ENCODE measurements at places on chromosomes 13 and 19.

DNA sequence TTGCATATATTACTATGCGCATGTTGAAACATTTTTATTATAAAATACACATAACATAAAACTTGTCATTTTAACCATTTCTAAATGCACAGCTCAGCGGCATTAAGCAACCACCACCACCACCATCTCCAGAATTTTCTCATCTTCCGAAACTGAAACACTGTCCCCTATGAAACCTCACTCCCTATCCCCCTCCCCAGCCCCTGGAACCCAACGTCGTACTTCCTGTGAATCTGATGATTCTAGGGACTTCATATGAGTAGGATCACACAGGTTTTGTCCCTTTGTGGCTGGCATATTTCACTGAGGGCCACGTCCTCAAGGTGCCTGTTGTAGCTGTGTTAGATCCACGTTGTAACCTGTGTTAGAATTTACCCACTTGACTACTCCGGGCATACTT lies 716 bp upstream of the MAP2K2 start:
- DNase-seq: no peak

DNA sequence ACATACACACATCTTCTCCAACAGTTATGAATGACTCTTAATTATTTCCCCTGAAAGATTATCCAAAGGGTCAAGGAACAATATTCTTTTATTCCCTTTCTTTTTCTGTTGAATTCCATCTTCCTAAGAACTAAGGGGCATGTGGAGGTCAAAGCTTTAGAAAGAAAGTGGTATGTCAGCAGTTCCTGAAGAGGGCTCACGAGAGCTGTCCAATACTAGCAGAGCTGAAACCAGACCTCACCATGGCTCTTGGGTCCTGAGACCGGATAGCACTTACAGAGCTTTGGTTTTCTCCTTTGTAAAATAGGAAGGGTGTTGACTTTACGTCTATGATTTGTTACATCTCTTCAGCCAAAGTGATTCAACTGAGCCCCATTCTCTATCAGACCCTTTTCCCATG lies 109.8 kb upstream of the FREM2 start:
- DNase-seq: no peak

DNA sequence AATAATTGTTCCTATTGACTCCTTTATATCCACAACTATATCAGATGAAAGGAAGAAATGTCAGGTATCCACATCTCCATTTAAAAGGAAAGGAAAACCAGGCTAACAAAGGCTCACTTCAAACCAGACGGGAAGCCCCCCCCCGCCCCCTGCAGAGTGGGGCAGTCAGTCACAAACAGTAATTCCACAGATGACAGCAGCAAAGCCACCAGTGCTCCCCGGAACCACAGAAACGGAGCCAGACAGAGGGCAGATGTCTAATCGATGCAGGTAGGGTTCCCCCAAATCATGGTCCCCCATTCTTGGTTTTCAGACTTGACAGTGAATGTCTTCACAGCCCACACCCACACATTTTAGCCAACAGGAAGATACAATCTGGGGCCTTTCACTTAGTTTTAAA lies 100.8 kb downstream of the STK24 start:
- peak; percentile 11 for DNase-seq

DNA sequence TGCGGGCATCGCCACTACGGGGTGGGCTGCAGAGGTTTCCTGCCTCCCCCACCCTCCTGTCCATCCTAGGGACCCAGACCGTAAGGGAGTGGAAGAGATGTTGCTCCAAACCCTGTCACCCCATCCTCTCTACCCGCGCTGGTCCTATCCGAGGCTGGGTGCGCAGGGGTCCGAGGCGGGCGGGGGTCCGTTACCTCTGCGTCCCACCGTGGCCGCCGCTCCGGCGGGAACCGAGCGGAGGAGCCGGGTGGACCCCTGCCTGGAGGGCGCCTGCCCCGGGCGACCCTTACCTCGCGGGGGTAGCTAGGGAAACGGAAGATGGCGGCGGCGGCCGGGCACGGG lies at the start of gene DGKH:
DGKH (plus strand) TSS at position 307 of the 342 bp plus-strand sequence. CDS start 126 bp downstream, outside the sequence.
- no peak for DNase-seq

GRCh38 chr13:45751885-45752284 lies 49.8 kb downstream of the CBY2 start:
- DNase-seq: no peak

DNA sequence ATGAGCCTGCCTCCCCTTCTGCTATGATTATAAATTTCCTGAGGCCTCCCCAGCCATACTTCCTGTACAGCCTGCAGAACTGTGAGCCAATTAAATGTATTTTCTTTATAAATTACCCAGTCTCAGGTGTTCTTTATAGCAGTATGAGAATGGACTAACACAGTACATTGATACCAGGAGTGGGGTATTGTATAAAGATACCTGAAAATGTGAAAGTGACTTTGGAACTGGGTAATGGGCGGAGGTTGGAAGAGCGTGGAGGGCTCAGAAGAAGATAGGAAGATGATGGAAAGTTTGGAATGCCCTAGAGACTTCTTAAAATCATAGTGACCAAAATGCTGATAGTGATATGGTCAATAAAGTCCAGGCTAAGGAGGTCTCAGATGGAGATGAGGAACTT lies 32.8 kb downstream of the NEK5 start:
- DNase-seq: no peak

GRCh38 chr19:36847968-36848367 lies 2.7 kb upstream of the ZNF345 start:
- DNase-seq: no peak

GRCh38 chr13:107838588-107839161 lies 376.7 kb downstream of the LIG4 start:
- no peak for DNase-seq

DNA sequence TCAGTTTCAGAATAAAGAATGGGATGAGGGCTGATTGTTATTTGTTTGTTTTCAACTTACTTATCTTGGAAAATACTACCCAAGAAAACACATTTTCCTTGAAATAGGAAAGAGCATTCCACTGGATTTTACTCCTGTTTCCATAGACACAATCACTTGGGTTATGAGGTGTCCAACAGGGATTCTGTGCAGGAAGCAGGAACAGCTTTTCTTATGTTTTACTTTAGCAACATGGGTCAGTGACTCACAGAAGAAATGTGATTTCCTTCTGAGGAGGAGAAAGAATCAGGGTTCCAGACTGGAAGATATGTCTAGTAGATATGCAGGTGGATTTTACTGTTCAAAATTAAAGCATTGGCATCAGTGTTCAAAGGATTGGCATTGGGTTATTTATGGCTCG lies 180.8 kb upstream of the GPC6 start:
- DNase-seq: no peak

GRCh38 chr13:111941845-111942447 lies 125.0 kb upstream of the SOX1 start:
- DNase-seq: no peak

- DNase-seq: no peak
Measured at GRCh38 chr13:51000571-51001260, 91.1 kb downstream of the RNASEH2B start.

GRCh38 chr19:1214862-1215731 lies 9.5 kb downstream of the STK11 start:
- DNase-seq: no peak

GRCh38 chr13:61722119-61722518 lies 306.5 kb upstream of the PCDH20 start:
- DNase-seq: no peak

DNA sequence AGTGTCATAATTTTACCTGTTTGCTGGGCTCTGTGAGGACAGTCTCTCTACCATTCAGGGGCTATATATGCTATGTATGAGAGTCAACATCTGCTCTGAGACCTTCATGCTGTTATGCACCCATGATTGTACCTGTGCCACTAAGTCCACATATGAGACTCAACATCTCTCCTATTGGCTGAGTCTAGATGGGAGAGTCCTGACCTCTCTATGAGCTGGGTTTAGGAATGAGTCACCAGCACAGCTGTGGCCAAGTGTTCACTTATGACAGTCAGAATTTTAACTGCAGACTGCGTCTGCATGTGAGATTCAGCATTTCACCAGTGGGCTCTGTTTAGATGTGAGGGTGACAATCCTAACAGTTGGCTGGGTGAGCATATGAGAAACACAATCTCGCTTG lies 49.5 kb downstream of the ZNF729 start:
- DNase-seq: no peak

- DNase-seq: no peak
Measured at GRCh38 chr13:35198613-35199200, 256.6 kb downstream of the NBEA start.

DNA sequence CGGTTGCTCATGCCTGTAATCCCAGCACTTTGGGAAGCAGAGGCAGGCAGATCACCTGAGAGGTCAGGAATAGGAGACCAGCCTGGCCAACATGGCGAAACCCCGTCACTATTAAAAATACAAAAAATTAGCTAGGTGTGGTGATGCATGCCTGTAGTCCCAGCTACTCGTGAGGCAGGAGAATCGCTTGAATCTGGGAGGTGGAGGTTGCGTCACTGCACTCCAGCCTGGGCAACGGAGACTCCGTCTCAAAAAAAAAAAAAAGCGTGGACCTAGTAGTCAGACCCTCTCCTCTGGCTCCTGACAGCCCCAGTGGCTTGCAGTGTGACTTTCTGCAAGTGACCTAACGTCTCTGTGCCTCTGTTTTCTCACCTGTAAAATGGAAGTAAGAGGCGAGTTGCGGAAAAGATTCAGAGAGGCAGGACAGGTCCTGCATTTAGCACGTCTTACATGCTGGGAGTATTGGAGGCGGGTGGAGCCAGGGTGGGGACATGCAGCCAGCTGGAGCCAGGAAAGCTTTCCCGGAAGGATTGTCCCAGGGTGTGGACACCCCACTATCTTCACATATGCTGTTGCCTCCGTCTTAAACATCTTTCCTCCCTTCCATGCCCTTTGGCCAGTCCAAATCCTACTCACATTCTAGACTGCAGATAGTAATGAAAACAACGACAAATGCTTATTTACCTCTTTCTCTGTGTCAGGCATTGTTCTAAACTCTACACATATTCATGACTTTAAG lies 2.9 kb downstream of the TUBB4A start:
- DNase-seq: no peak

GRCh38 chr13:66659701-66660467 lies 570.3 kb downstream of the PCDH9 start:
- DNase-seq: no peak

- DNase-seq: no peak
Measured at GRCh38 chr19:14770944-14771839, 7.2 kb downstream of the ADGRE2 start.

DNA sequence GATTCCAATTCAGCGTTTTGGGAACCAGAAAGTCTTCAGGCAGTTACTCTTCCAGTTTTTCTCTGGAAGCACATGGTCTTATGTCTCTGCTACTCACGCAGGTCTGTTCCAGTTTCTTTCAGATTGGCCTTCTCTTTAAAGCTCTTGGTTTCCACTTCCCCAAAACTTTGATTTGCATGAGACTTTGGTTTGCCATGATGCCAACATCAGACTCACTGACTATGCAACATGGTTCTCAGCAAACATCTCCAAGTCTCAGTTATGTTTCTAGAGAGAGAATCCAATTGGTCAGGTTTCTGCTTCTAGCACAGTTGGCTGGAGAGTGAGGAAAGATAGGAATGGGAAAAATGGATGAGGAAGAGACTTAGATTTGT lies 3.1 kb downstream of the AKAP11 start:
- no peak for DNase-seq

DNA sequence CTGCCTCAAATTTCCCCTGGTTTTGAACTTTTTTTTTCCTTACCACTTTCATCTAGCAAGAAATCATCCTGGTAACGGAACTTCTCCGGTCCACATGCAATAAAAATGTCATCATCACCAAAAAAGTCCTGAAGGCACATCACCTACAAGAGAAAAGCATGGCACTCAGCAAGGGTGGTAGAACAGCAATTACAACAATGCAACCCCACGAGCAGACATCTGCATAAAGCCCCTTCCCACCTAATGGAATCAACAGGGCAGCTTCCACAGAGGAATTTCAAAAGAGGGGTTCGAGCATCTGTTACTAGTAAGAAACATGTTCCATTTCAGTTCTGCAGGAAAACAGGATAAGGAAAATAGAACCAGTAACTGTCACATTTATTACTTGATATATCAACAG lies 183.9 kb downstream of the DCLK1 start:
- no peak for DNase-seq

DNA sequence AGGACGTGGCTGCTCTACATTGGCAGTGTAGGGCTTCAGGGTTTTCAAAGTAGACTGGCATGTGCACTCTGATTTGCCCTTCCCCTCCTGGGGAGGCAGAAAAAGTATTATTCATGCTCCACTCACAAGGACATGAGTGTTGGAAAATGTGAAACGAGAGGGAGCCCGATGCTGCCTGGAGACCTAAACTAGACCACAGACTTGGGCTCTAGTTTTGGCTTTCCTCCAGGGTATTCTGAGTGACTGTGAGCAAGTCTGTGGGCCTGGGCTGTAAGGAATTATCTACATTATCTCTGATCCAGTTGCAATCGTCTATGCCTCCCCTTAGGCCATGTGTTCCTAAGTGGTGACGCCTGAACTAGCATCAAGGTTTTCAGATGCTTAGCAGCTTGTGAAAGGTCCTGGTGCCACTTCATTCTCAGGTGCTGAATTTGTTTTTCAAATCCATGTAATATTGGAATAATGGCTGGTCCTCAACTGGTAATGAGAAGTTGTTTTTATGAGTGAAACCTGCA lies 55.0 kb downstream of the MRPL57 start:
- no peak for DNase-seq

DNA sequence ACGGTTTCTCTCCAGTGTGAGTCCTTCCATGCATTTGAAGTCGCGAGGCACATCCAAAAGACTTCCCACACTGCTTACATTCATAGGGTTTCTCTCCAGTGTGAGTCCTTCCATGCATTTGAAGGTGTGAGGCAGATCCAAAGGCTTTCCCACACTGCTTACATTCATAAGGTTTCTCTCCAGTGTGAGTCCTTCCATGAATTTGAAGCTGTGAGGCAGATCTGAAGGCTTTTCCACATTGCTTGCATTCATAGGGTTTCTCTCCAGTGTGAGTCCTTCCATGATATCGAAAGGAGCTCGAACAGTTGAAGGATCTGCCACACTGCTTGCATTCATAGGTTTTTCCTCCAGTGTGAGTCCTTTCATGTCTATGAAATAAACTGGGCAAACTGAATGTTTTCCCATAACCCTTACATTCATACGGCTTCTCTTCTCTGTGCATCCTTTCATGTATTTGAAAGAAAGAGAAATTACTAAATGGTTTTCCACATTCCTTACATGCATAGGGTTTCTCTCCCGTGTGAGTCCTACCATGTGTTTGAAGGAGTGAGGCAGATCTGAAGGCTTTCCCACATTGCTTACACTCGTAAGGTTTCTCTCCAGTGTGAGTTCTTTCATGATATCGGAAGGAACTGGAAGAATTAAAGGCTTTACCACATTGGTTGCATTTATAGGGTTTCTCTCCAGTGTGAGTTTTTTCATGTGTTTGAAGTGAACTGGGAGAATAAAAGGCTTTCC lies 20.3 kb downstream of the ZNF433 start:
- no peak for DNase-seq

GRCh38 chr19:13952931-13953531 lies 722 bp downstream of the DCAF15 start:
- DNase-seq: no peak

DNA sequence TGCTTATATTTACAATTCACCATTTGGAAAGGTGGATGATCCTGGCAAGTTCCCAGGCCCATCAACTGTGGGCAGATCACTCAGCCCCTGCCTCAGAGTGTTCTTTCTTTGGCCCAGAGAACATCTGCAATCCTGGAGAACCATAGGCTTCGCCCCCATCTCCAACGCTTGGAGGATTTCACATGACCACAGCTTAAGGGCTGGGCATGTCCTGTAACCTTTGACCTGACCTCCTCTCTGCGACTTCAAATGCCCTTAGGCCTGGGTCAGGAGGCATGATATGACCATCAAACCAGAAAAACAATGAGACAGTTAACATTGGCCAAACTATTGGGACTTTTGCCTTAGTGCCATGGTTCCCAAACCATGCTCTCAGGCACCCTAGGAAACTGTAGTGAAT lies 7.2 kb upstream of the MBNL2 start:
- no peak for DNase-seq

Data from stimulated activated CD8-positive, alpha-beta memory T cell treated with anti-CD3 and anti-CD28 coated beads, Interleukin-7, amount 100 ng/mL, for 1 hour (primary cell).